ENCODE measurements at places on chromosomes 2 and 18.

DNA sequence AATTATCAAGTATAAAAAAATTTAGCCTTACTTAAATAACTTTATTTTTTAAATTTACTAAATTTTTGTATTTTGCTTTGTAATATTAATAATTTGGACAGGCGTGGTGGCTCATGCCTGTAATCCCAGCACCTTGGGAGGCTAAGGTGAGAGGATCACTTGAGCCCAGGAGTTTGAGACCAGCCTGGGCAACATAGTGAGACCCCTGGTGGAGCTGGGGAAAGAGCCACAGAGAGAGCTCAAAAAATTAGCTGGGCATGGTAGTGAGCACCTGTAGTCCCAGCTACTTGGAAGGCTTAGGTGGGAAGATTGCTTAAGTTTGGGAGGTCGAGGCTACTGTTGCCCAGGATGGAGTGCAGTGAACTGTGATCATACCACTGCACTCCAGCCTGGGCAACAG, 143.5 kb downstream of the B3GNT2 start:
- no peak for DNase-seq

DNA sequence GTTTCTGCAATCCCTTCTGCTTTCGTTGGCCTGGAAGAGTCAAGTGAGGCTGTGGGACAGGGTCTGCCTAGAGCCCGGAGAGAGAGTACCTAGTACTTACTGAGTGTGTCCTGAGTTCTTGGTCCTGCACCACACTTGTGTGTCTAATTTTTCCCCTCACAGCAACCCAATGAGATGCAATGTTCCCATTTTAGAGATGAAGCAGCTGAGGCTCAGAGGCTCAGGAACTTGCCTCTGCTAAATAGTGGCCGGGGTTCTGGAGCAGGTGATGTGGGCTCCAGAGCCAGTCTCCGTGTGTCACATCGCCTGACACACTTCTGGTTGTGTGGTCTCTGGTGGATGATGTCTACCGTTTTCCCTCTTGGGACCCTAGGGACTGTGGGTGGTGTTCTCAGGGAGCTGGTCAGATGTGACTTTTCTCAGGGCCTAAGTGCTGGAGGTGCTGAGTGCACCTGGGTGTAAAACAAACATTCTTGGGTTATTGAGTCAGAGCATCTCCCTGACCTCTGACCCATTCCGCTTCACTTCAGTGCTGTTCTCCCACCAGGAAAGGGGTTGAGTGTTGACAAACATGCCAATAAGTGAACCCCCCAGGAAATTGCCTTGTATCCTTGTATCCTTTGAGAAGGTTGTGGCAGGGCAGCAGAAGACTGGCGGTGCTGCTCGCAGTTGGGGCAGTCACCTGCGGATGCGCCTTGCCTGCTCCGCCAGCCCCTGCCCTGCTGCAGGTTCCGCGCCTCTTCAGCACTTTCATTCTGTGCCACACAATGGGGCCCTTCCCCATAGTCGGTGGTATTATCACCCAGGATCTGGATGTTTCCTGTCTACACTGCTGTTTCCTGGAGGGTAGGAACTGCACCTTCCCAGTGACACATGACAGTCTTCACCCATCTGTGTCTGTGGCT, 32.1 kb downstream of the HK2 start:
- DNase-seq: no peak

DNA sequence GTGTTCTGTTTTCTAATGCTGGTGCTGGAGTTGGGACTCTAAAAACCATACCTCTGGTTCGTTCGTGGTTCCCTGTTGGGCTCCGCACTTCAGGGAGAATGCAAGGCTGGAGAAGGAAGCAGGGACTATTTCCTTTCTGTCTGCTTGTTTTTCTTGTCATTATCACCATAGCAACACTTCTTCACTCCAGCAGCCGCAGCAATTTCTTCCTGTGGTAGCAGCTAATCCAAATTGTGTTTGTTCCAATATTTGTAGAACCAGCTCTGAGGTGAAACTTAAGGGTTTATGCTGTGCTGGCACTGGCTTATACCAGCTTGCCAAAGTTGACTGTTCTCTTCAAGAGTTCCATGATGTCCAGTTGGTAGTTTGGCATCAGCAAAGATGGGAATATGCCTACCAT, 301.4 kb upstream of the SYT4 start:
- DNase-seq: no peak

- no peak for DNase-seq
Measured at GRCh38 chr2:99471654-99472599, 17.9 kb downstream of the REV1 start.

GRCh38 chr2:1132328-1132969, 181.8 kb downstream of the SNTG2 start:
- no peak for DNase-seq

DNA sequence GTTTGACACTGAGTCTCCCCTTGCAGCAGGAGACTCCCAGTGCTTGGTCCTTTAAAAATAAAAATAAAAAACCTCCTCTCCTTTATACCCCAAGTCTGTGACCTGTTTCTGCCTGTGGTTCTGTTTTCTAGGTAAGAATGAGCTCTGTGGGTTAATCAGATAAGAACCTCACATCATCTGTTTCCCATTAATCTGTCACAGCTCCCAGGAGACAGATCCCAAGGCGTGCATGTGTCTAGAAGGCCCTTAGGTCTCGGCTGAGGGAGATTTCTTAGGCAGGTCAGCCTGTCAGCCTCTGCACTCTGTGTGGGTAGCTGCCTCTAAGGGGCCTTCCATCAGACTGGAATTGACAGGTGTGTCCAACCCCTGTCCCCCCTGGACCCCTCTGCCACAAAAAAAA, 80.7 kb downstream of the FHOD3 start:
- no peak for DNase-seq

All from stimulated activated CD8-positive, alpha-beta memory T cell treated with anti-CD3 and anti-CD28 coated beads, Interleukin-4, amount 100 ng/mL, for 4 hours (primary cell).